Left ventricle myocardium inferior (tissue), 1 donor: ENCODE measurements at places on chromosomes 11 and 22.

DNA sequence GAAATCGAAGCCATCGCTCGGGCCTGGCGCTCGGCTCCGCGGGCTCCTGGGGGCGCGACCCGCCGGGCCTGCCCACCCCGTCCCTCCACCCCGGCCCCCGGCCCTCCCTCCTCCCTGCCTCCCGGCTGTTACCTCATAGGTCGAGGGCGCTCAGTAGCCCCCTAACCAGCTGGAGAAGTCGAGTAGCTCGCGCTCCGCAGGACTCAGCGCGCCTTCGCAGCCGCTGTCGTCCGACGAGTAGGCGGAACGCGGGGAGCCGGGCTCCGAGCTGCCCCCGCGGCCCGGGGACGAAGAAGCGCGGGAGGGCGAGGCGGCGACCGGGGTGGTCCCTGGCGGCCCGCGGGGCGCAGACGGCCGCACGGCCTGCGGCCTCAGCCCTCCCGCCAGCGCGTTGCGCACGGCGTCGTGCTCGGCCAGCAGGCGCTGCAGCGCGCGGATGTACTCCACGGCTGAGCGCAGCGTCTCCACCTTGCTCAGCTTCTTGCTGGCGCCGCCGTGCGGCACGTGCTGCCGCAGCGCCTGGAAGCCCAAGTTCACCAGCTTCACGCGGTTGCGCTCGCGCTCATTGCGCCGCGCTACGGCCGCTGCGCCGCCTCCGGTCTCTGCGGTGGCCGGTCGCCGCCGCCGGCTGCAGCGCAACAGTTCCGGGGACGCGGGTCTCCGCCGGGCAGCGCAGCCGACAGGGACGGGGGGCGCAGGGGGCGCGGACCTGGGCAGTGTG, 627 bp downstream of the ASCL2 start:
- DNase-seq = no peak

DNA sequence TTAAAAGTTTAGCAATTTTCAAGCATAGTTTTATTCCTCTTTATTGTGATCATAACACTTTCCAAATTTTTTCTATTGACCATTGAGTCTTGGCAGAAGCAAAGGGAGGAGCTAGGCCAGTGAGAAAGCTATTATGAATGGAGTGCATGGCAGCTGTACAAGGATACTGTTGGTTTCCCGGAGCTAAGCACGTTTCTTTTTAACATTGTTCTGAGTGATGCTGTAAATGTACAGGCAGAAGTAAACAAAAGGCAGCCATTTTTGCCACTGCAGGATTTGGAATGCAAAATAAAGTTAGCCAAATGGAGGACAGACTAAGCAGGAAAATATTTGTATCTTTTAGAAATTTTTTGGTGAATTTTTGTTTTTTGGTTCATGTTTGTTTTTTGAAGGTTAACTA, 16.2 kb downstream of the CBL start:
- no peak for DNase-seq

GRCh38 chr11:62253999-62254542, 12.0 kb downstream of the SCGB1D2 start:
- no peak for DNase-seq

DNA sequence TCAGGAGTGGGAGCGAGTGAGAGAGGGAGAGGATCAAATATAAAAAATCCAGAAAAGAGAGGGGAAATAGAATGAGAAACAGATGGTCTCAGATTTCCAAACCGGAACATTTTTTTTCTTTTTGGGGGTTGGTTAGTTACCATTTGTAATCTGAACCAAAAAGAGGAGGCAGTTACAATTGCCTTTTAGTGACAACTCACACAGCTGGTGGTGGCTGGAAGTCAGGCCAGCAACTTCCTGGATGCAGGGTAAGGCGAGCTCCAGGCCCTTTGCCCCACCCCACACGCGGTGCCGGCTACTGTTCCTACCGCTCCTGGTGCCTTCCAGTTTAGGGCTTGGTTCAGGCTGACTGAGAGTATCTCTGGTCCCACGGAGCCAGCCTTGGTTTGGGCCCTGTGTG, 21.0 kb upstream of the UBASH3B start:
- peak; percentile 25 for DNase-seq

DNA sequence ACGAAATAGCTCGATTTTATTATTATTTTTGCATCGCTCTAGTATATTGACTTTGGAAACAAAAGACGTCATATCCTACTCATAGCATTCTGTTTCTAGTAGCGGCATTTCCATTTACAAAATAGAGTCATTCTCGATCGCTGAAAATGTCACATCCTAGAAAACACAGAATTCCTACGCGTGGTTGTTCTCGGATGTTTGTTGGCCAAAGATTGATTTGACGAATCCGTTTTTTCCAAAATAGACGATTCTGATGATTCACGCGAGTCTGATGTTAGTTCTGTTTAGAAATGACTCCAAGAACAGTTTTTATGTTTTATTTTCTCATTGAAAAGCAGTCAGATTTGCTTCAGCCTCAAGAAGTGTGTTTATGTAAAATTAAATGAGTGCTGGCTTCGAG, 47.6 kb downstream of the SMIM38 start:
- no peak for DNase-seq

DNA sequence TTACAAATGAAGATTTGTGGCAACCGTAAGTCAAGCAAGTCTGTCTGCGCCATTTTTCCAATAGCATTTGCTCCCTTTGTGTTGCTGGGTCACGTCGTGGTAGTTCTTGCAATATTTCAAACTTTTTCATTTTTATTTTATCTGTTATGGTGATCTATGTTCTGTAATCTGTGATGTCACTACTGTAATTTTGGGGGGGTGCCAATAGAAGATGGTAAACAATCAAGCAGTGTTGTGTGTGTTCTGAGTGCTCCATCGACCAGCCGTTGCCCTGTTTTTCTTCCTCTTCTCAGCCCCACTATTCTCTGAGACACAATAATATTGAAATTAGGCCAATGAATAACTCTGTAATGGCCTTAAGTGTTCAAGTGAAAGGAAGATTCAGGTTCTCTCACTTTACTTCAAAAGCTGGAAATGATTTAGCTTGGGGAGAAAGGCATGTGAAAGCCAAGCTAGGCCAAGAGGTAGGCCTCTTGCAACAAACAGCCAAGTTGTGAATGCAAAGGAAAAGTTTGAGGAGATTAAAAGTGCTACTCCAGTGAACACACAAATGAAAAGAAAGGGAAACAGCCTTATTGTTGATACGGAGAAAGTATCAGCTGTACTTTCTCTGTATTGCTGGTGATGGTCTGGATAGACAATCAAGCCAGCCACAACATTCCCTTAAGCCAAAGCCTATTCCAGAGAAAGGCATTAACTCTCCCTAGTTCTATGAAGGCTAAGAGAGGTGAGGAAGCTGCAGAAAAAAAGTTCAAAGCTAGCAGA, 7.5 kb downstream of the ZC3H12C start:
- no peak for DNase-seq

GRCh38 chr11:78860720-78861422, 286.2 kb upstream of the NARS2 start:
- no peak for DNase-seq

GRCh38 chr11:13294771-13295579, 17.4 kb downstream of the BMAL1 start:
- no peak for DNase-seq

DNA sequence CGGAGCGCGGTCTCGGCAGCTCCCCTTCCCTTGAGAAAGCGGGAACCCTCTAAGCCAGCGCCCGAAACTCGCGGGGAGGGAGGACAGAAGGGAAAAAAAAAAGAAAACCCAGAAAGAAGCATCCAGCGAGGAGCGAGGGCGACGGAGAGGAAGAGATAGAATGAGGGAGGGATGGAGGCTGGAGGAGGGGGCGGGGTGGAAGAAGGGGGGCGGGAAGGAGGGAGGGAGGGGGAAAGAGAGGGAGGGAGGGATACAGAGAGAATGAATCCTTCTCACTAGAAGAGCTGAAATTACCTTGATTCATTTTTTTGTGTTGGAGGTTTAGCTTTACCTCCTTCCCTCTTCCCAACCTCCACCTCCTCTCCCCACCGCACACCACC, 19.3 kb upstream of the BDNF start:
- no peak for DNase-seq

DNA sequence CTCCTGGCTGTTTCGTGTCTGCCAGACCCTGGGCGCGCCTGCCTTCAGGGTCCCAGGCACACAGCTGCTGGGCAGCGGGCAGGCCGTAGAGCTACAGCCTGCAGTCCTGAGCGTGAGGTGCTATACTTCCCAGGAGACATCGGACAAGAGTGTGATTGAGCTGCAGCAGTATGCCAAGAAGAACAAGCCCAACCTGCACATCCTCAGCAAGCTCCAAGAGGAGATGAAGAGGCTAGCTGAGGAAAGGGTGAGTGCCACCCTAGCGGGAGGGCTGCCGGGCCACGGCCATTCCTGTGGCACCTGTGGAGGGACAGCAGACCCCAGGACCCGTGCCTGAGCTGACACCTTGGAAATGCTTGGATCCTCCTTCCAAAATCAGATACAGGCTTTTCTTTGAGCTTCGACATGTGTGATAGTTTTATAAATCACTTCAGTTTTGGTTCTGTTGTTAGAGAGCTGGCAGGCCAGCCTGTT, 7.1 kb upstream of the RANBP1 start:
- DNase-seq = no peak

DNA sequence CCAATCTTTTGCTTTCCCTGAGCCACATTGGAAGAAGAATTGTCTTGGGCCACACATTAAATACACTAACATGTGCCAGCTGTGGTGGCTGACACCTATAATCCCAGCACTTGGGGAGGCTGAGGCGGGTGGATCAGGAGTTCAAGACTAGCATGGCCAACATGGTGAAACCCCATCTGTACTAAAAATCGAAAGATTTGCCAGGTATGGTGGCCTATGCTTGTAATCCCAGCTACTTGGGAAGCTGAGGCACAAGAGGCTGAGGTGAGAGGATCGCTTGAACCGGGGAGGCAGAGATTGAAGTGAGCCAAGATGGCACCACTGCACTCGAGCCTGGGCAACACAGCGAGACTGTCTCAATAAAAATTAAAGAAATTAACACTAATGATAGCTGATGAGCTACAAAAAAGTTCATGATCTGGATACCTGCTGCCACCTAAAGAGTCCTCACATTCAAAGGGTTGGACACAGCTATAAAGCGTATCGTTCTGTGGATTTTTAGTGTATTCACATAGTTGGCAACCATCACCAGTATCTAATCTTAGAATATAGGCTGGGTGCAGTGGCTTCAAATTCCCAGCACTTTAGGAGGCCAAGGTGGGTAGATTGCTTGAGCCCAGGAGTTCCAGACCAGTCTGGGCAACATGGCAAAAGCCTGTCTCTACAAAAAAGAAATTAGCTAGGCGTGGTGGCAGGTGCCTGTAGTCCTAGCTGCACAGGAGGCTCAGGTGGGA, 3.4 kb upstream of the LDHC start:
- no peak for DNase-seq
